ENCODE measurements at places on chromosomes 3 and 15.
A peak's percentile ranks its signal among the peaks of the same experiment; 100 is the strongest.

- DNase-seq, result no peak
Observed at GRCh38 chr15:37131621-37132020, 31.3 kb upstream of the MEIS2 start.

DNA sequence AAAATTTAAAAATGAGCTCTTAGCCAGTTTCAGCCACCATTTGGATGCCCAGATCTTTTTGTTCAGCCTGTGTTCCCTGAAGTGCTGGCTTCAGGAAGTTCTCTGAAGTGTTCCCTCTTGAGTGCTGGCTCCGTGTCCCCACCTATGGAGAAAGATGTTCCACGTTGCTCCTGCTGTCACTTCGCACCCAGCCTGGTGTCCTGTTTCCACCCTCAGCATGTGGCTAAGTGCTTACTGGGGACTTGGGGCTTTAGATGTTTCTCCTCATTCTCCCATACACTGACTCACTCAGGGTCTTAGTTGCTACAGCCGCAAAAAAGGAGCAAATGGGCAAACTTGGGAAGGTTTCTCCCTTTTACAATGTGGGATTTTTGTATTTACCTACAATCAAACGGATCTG is 16.6 kb downstream of the CHCHD6 start:
- no peak for DNase-seq

- no peak for DNase-seq
Observed at GRCh38 chr3:52299879-52300611, 12.4 kb downstream of the GLYCTK start.

DNA sequence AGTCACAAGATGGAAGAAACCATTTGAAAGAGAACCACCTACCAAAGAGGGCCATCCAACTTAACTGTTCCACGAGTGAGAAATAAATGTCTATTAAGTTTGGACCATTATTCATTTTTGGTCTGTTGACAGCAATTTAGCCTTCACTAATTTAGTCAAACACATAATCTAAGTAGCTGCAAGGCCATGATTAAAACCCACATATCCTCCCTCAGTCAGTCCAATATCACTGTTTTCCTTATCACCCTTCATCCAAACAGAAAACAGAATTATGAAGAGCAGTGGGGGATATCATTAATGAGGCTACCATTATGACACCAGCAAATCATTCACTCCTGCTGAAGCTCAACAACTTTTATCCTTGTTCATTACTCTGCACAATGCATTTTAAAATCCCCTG is 52.0 kb downstream of the PIK3CB start:
- no peak for DNase-seq

DNA sequence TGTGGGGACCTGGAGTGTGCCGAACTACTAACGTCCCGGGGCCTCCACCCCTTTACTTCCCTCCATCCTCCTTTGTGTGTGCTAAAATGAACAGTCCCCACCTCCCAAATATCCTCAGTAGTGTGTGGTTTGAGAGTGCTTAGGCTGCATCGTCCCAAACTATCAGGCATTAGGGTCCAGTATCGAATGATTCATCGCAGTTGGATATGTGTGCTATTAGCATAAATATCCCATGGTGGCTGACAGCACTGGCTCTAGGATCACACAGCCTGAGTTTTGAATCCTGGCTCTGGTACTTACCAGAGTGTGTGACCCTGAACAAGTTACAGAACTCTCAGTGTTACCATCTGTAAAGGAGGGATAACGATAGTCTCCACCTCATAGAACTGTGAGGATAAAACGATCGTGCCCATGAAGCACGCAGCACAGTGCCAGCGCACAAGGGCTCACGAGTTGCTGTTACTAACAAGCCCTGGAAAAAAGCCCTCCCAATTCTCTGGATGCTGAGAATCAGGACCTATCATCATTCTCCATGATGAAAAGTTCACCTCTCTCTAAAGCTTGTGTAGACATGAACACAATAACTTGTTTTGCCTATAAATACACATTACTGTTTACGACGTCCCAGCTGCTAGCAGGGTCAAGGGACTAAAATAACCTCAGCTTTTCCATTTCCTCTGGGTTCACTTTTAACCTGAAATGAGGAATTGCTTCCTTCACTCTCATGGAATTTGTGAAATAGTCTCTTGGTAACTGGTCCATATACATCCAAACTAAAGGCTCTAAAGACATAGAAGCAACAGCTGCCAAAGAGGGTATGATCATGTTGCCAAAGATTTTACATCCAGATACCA is 51.0 kb downstream of the VGLL4 start:
- DNase-seq, result no peak

GRCh38 chr15:87599616-87600015 is 656.9 kb downstream of the NTRK3 start:
- no peak for DNase-seq

- no peak for DNase-seq
Observed at GRCh38 chr15:51798281-51798680, 31.2 kb upstream of the TMOD3 start.

DNA sequence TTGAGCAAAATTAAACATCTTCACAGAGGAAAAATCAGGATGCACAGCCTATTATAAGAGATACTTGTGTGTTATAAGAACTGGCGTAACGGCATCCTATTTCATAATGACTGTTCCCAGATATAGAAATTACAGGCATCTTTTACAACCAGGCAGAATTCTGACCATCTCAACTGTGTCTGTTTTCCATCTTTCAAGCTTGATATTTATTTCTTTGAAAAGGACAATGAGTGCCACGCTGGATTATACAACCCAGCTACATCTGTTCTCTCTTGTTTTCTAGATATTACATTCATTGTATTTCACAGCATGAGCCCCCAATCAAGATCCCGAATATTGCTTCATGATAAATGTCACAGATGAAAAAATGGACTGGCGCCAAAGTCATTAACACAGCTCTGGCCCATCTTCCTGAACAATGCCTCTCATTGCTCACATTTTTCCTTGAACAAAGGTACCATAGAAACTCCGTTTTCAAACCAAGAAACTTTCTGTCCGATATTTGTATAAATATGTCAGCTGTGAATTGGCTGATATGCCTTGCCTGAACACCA is 420.6 kb downstream of the TBL1XR1 start:
- no peak for DNase-seq

DNA sequence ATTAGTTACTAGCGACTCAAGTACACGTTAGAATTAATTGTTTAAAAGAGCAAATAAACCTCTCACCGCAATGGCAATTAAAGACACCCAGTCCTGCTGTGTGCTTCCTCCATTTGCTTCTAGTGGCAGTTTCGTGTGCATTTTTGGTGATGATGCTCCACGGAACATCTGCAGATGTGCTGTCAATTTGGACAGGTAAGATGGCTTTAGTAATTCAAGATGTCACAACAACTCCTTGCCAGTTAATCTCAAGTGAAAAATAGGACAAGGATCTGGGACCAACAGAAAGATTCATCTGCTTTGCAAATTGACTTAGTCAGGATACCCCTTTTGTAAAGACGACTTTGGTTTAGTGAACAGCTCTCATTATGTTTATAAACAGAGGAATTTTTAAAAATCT is 320.9 kb downstream of the GABRB3 start:
- DNase-seq, result no peak

DNA sequence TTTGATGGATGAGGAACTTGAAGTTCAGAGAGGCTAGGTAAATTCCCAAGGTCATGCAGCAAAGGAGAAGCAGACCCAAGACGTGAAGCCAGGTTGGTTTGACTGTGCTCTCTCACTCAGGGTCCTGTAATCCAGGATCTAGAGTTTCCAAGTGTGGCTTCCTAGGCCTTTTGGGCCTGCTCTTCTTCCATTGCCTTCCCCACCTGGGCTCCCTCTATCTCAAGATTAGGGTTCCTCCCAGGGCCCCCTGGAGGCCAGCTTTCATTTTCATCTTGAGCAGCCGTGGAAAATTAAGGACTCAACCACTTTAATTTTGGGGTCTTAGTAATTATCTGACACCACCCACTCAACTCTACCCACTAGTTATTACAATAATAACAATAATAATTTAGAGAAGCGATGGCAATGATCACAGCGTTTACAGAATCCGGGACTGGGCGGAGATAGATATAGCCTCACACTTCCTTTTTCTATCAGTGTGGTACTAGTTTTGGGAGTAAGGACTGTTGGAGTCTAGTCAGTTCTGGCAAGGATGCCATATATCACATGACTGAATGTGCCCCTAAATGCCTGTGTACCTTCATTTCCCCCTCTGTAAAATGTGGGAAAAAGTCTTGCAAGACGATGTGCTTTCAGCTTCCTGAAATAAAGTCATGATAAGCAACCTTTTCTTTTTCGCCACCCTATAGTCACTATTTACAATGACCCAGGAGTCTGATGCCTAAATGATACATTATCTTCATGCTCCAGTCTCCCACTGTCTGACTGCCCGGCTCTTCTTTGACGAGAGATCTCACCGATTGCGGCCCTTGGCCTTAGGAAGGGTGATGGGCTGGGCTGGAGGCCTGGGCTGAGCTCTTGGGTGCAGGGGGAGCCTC is 30.2 kb upstream of the MAGEF1 start:
- DNase-seq, result no peak

DNA sequence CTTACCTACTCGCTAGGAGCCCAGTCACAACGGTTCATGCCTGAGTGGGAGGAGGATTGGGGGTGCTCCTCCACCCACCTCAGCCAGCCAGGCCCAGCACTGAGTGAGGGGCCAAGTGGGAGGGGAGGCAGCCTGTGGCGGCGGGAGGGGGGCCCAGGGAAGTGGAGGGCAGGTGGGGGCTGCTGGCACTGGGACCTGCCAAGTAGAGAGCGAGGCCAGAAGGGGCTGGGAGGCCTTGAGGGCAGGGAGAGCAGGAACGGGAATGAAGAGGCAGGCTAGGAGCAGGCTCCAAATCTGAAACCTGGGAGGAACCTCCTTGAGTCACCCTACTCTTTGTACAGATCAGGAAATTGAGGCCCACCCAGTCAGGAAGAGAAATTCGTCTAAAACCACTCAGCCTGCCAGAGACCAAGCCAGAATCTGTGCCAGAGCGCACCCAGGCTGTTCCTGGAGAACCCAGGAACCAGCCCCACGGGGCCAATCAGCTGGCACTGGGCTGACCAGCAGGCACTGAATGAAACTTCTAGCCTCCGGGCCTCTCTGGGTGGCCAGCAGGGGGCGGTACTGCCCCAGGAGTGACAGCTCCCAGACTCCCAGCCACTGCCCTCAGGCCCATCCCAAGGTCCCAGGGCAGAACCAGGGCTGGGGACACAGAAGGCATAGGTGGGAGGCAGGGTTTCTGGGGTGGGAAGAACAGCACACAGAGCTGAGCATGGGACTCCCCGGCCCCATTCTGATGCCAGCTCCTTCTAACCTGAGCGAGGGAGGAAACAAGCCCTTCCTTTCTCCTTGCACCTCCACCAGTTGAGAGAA is 14.8 kb upstream of the CYP11A1 start:
- peak; percentile 93 for DNase-seq

DNA sequence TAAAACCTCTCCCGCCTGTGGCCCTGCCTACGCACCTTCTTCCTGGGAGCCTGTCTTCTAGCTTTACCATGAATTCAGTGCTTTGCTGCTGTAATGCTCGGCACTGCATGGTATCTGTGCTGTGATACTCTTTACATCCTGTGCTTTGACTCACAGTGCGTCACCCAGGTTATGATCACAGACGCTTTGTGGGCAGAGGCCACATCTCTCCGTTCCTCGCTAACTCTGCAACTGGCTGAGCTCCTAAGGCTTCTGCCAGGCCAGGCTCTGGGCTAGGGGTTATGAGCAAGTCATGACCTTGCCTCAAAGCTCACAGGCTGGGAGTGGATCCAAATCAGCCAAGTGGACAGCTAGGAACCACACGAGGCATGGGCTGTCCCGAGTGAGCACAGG is 23.2 kb downstream of the SPTBN5 start:
- peak; percentile 79 for DNase-seq

- no peak for DNase-seq
Observed at GRCh38 chr15:76398317-76399104, 61.9 kb downstream of the ISL2 start.

DNA sequence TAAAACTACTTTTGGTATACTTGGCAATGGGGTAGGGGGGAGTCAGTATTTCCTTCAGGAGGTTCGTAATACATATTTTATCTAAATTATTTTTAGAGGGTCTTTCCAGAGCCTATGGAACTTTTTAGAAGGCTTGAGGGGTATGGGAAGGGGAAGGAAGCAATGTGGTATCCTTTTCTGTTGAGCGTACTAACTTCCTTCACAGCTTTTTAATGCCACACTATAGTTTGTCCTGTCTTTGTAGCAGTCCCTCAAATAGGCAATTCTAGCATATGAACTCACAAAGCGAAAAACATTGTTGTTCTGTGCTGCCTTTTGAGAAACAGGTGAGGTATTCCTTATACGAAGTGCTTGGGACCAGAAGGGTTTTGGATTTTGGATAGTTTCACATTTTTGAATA is 22.3 kb upstream of the P2RY13 start:
- no peak for DNase-seq

DNA sequence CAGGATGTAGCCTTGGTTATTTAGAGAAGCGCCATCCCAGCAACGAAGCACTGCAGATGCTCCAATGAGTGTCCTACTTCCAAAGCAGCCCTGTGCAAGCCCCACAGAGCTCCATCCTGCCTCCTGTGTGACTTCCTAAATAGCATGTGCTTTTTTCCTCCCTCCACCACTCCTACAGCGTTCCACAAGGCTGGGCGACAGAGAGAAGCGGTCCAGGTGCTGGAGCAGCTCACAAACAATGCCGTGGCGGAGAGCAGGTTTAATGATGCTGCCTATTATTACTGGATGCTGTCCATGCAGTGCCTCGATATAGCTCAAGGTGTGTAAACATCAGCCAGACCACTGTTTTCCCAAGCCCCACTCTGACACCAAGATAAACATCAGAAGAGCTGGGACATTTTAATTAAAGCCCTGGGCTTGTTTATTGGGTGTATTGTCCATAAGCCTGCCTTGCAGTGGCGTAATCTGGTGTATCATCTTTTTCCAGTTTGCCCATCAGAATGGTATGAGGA is 22.2 kb upstream of the RHO start:
- no peak for DNase-seq

DNA sequence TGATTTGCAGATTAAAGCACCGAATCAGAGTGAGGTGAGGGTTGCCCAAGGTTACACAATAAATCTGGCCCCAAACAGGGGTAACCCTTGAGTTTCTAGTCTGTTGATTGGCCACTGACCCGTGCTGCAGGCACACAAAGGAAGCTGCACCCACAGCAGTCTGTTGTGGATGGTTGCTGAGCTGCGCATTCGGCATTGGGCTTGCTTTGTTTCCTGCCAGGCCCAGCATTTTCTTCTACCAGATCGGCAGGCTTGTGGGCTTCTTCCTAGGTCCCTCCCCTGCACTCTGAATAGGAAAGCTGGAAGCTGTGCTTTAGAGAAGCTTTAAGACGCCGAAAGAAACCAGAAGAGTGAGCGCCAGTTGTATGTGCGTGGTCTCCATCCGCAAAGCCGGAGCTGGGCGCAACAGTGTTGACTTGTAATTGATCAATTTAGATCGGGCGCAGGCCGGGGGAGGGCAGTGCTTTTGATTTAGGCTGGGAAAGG is 12.1 kb downstream of the B3GNT5 start:
- DNase-seq, result no peak

Data from RWPE1 (cell line).